ENCODE measurements at places on chromosomes 3 and 15.
A peak's percentile ranks its signal among the peaks of the same experiment; 100 is the strongest.

DNA sequence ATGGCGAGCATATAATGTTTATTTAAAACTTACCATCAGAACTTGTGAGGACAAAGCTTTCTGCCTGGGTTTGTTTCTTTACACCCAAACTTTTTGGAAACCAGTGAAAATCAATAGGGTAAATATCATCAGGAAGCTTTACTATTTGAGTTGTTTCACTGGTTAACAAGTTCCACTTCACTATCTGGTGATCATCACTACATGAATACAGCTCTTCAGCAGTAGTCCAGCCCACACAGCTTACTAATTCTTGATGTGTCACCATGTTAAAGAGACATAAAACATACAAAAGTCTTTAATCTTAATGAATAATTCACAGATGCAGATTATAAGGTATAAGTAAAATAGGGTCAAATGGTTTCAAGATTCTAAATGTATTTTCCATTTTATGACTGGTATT, 17.6 kb downstream of the IFT80 start:
- DNase-seq, result no peak

DNA sequence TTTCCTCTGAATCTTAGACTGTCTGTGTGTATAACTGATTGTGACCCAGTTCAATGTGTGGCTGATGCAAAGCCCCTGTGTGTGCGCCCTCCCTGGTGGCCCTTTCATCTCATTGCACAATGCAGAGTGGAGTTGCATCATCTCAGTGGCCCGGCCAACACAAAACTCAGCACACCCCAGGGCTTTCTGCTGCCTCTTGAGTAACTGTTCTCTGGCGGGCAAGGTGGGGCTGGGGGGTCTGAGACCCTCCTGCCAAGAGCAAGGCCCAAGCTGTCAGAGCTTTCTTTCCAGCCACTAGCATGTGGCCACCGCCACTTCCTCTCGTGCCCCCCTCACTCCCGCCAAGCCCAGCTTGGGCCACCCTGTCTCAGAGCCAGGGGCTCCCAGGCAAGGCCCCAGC, 80.7 kb upstream of the ALDH1L1 start:
- DNase-seq, result peak; percentile 15

GRCh38 chr15:100426937-100427336, 85.2 kb upstream of the ADAMTS17 start:
- no peak for DNase-seq

DNA sequence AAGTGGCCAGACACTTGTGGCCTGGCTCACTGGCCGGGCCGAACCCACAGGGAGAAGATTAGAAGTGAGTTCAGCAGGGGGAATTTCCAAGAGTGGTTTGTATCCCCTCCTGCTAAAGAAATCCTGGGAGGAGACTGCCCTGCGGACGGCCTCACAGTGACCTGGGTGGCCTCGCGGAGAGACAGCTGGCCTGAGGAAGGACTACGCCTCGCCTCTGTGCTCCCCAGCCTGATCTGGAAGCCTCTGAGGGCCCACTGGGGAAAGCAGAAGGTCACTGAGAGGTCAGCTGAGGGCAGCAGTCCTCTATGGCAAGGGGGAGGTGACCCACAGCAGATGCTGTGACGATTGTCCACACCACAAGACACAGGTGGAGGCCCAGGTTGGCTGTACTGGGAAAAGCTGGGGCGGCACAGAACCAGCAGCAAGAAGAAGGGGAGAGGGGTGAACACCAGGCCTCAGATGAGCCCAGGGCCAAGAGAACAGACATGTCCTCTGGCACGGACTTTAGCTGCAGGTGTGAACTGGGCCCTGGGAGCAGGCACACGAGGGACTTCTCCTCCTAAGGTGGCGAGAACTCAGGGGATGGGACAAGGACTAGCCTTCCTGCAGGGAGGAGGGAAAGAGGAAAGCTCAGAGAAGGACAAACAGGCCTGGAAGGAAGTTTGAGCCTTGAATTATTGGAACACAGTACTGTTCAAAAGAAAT, 37.2 kb upstream of the DLG1 start:
- no peak for DNase-seq

GRCh38 chr3:195911041-195911945, 2.9 kb upstream of the TNK2 start:
- DNase-seq, result no peak

DNA sequence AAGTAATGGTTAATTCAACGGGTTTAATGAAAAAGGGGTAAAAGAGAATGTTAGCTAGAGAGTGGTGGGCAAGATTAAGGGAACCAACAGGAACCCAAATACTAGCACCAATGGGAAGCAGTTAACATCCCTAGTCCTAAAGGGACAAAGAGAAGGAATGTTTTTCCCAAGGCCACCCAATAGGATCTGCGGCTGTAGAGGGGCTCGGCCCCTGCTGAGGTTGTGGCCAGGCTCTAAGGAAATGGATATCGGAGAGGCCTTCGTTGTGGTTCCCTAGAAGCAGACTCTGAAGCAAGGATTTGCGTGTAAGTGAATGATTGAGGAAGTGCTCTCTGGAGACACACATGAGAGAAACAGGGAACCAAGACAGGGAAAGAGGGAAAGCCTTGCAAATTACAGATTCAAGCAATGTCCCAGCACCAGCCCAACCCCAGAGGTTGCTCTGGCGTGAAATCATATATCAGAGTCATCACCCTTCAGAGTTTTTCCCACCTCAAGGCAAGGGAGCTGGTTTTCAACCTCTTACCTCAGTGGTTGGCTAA, 83.6 kb upstream of the TNIK start:
- DNase-seq, result no peak

DNA sequence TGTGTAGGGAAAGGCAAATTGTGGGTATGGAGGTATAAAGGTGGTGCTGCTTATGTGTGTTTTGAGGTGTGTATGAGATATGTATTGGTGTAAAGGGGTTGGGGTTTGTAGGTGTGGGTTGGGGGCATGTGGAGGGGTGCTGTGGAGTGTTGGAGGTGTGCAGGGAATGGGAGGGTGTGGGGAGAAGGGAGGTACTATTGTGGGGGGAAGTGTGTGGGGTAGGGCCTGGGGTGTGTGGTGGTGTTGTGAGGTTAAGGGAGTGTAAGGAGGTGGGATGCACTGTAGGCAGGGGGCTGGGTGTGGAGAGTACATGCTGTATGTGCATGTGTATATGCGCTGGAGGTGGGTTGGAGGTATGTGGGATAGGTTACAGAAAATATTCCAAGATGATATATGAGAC, 15.7 kb downstream of the CCDC12 start:
- DNase-seq, result no peak

DNA sequence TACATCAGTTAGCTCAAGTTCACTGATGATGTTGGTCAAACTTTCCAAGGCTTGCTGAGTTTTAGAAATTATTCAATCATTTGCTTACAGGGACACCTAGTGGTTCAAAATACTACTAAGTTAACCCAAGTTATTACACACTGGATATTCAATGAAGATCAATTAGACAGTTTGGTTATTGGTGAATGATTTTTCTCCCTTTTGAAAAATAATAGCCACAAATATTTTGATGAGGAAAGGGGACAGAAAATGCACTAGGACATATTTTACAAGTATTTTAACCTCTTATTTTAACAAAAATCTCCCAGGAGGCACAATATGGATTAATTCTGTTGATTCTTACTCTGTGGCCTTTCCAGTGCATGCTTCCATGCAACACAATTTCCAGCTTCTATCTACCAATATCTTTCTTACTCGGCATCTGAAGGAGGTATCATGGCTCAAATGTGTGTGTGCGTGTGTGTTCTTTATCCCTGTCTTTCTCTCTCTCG, 20.1 kb upstream of the GOLGA6L2 start:
- no peak for DNase-seq

DNA sequence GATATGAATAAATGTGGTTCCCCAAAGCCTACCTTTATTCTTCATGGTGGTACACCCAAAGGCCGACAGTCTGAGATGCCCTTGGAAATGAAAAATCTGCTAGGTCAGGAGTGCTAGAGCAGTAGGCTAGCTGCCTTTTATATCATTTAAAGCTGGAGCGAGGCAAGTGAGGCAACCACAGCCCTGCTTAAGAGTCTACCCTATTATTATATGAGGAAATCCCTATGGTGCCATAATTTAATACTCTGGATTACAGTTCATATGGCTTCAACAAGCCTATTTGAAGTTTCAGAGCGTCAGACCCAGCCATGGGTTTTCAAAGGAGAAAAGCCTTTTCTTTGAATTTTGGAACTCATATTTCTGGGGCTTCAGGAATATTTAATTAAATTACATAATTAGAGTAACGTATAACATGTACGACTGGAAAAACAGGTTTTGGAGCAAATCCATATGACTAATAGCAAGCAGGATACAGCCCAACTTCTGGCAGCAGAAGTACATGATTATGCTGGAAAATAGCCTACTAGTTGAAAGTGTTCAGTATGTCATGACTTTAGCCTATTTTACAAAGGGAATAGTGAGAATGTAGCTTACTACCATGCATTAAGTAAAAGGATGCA, 18.0 kb upstream of the SLTM start:
- no peak for DNase-seq

DNA sequence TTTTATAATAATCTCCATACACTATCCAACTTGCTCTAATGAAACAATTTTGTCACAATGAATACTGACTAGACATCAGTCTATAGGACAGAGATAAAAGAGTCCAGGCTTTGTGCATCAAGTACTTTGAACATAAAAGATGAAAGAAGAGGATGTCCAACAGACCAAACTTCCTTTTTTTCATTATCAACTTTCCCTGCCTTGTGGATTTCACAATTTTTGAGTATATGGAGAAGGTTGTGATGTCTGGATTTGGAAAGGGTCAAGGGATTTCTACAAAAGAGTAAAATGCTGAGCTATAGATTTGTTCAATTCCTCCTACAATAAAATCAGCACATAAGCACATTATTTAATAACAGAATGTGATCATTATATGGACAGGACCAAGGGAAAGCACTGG, 25.7 kb downstream of the CD47 start:
- no peak for DNase-seq

GRCh38 chr3:59872128-59872527, 822.3 kb upstream of the CFAP20DC start:
- peak; percentile 60 for DNase-seq

DNA sequence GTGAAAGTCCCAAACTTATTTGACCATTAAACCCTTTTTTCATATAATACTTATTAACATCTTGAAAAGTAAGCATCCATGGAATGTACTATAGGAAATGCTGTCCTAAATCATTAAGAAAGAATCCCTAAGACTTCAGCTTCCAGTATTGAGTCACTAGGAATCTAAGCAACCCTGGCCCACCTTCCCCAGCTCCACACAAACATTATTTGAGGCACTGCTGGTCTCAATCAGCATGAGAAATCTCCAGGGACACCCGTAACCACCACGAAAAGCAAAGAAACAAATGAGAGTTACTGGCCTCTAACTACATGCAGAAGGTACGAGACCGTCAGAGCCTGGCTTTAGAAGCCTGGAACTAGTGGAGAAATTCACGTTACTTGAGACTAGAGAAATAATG, 68.2 kb downstream of the POLQ start:
- no peak for DNase-seq

GRCh38 chr15:97087006-97087741, 756.7 kb downstream of the NR2F2 start:
- no peak for DNase-seq

- DNase-seq, result no peak
Measured at GRCh38 chr15:96121086-96121920, 209.2 kb upstream of the NR2F2 start.

DNA sequence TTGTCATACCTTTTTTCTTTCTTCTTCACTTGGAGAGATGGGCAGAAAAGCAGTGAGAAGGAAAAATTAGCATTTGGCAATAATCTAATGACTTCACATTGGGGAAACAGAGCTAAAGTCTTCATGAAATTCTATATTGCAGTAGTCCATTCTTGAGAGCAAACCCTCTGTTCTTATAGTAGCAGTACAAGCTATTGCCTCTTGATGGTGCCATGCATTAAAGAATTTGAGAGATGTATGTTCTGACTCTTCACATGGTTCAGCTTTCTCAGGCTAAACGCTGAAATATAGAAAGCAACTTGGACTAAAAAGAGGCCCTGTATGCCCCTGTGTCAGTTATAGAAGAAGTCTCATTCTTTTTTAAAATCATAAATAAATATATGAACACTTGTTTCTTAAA, 36.0 kb downstream of the PHLDB2 start:
- no peak for DNase-seq

All from activated naive CD4-positive, alpha-beta T cell treated with anti-CD3 and anti-CD28 coated beads for 36 hours (primary cell).